ENCODE measurements at places on chromosomes 5 and 9.

DNA sequence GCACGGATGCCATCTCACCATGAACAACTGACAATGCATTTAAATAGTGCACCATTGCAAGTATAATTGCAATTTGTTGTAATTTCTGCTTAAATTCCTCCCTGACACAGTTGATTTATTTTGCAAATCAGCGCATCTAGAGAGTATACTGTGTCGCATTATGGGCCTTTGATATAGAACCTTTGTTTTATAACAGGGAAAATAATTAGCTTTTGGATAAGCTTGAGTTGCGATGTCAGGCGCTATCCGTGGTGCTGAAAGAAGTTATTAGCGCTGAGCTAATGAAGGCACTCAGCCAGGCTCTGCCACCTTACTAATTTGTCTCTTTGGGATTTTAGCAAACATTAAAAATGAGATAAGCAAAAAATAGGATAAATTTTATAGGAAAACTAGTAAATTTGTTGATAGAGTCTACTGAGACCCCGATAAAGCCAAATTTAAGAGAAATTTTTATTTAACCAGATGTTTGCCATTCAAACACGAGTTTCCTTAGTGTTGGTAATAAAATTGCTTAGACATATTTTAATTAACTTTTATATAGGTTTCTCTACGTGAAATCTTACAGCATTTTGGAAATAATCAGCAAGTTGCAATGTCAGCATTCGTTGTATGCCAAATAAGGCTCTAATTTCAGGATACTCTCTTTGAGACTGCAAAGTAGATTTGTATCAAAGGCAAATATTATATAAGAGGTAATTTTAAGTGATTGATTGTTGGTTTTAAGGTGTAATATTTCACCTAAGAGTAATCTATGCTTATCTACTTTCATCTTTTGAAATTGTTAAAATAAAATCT, 355.5 kb downstream of the TLR4 start:
- DNase-seq = no peak

GRCh38 chr5:177189416-177189815, 55.8 kb downstream of the NSD1 start:
- DNase-seq = no peak

- DNase-seq = no peak
These were observed 1.3 kb upstream of the SH3PXD2B start for GRCh38 chr5:172455511-172456061.

DNA sequence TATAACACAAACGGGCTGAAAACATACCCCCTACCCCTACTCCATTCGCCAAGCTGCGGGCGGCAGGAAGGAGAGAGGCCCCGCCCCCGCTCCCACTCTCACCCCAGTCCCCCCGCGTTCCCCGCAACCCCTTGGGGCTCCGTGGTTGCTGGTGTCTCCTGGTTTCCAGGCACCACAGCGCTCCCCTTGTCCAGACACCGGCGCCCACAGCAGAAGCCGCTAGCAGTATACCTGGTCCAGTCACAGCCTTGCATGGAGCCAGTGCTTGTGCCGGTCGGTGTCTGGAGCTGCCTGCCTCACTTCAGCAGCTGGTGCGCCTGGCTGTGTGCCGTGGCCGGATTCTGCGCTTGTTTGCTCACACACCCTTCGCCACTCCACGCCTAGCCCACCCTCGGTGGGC, 240.5 kb upstream of the DAB2 start:
- DNase-seq = no peak

DNA sequence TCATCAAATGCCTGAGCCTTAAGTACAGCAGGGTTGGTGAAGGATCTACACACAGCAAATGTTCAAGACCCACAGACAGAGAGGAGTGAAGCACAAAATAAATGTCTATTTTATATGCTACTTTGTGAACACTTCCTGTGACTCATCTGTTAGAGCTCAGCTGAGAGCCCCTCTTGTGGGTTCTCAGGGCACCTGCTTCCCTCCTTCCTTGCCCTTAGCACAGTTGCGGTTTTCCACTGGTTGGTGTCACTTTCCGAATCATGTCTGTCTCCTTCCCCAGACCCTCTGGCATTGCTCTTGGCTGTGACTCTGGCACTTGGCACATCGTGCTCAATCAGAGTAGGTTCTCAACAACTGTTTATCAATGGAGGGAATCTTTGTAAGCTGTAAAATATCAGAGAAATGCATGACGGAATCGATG, 128.5 kb upstream of the STC2 start:
- DNase-seq = no peak
